ENCODE measurements at places on chromosomes 12 and 14. TPM values are rescaled to one million over a fixed set of nuclear protein-coding genes. Genes with fewer than 3 reads are reported as not detected.

TSPAN8 gene
- total RNA-seq = not detected

GRCh38 chr12:121718653-121719239 lies 6.2 kb downstream of the TMEM120B start:
- no peak overlapping the region for H3K27ac ChIP-seq
- no peaks in the 10 kb centered on the region for H3K36me3 ChIP-seq
- H3K27me3 ChIP-seq = no peaks in the 10 kb centered on the region
- DNase-seq = no peak
- H3K4me1 ChIP-seq = peaks cover 4% of the 10 kb centered on the region

GEMIN2 gene
- 65.3 TPM for total RNA-seq

GRCh38 chr12:104493496-104493895 lies 36.7 kb downstream of the CHST11 start:
- H3K36me3 ChIP-seq = no peaks in the 10 kb centered on the region
- no peak overlapping the region for H3K27ac ChIP-seq
- no peak for DNase-seq
- H3K27me3 ChIP-seq = no peaks in the 10 kb centered on the region

DNA sequence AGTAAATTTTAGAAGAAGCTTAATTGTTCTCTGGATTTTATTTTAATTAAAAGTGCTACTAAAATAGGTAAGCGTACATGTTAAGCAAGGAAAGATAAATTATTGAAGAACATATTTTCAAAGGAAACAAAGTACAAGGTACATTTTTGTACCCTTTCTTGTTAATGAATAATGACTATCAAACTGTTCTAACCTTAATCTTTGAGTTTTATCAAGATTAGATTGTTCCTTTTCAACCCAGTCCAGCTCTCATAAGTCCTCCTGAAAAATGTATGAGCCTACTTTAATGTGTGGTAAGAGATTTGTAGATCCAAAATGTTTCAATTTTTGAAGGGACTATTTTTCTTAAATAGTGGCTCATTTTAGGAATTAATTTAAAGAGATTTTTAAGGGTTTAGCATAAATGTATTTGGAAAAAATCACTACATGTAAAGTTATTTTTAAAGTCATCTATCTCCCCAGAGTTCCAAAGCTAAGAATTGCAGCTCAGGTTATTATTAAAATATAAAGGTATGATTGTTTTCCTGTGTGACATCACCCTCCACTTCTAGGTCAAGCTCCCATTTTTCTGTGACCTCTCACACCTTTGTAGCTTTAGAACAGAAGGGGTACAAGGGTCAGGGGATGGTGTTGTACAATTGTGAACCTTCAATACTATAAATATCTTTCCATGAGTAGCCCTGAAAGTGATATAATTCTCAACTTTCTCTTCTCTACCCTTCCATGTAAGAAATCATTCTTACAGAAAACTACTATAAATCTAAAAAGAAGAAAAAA lies 1.2 kb upstream of the PIK3C2G start:
- H3K4me1 ChIP-seq = no peaks in the 10 kb centered on the region
- DNase-seq = no peak
- H3K27me3 ChIP-seq = no peaks in the 10 kb centered on the region
- no peak overlapping the region for H3K4me3 ChIP-seq

DNA sequence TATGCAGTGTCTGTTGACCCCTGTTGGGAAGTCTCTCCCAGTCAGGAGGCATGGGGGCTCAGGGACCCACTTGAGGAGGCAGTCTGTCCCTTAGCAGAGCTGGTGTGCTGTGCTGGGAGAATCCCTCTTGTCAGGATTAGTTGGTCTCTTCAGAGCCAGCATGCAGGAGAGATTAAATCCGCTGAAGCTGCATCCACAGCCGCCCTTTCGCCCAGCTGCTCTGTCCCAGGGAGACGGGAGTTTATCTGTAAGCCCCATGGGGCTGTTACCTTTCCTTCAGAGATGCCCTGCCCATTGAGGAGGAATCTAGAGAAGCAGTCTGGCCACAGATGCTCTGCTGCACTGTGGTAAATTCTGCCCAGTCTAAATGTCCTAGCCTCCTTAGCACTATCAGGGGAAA lies 13.1 kb upstream of the KLRC1 start:
- peaks cover 4% of the 10 kb centered on the region for H3K4me1 ChIP-seq
- no peaks in the 10 kb centered on the region for H3K36me3 ChIP-seq
- no peak overlapping the region for H3K4me3 ChIP-seq
- no peak overlapping the region for H3K27ac ChIP-seq
- no peaks in the 10 kb centered on the region for H3K27me3 ChIP-seq

DNA sequence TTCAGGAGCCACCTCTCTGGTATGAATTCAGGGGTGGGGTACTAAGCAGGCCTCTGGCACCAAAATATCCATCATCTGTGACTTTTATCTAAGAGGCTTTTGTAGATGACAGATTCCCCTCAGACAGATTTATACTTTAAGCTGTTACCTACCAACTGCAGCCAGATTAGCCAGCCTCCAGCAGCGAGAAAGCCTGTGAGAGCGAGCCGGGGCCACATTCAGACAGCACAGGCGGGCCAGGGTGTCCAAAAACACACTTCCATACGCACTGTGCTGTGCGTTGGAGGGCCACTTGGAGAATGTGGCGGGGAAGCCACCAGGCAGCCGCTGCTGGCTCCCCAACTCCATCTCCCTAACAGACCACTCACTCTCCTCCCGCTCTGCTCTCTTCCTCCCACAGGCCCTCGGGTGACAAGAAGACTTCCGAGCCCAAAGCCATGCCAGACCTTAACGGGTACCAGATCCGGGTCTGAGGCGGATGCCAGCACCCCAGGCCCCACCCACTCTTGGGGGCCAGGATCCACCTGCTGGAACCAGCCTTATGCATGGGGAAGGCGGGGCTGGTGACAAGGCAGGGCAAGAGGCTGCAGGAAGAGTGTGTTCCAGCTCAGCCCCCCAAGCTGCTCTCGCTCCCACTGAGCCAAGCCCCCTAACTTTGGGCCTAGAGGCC lies 17.4 kb downstream of the VASH1 start:
- no peaks in the 10 kb centered on the region for H3K36me3 ChIP-seq
- H3K4me3 ChIP-seq = no peak overlapping the region
- H3K27ac ChIP-seq = no peak overlapping the region
- no peaks in the 10 kb centered on the region for H3K27me3 ChIP-seq
- H3K4me1 ChIP-seq = peaks cover 4% of the 10 kb centered on the region
- DNase-seq = no peak

CCDC38 gene
- 0.12 TPM for total RNA-seq

GRCh38 chr14:99643343-99643742 lies 1.6 kb upstream of the HHIPL1 start:
- no peak overlapping the region for H3K27ac ChIP-seq
- peaks cover 21% of the 10 kb centered on the region for H3K4me1 ChIP-seq
- no peak for DNase-seq
- no peaks in the 10 kb centered on the region for H3K36me3 ChIP-seq
- H3K4me3 ChIP-seq = no peak overlapping the region

PROX2 gene
- total RNA-seq = not detected

GRCh38 chr12:40222247-40222646 lies 2.5 kb upstream of the LRRK2 start:
- H3K27ac ChIP-seq = no peak overlapping the region
- H3K4me1 ChIP-seq = no peaks in the 10 kb centered on the region
- no peaks in the 10 kb centered on the region for H3K36me3 ChIP-seq
- H3K27me3 ChIP-seq = peaks cover 51% of the 10 kb centered on the region
- DNase-seq = no peak

DNA sequence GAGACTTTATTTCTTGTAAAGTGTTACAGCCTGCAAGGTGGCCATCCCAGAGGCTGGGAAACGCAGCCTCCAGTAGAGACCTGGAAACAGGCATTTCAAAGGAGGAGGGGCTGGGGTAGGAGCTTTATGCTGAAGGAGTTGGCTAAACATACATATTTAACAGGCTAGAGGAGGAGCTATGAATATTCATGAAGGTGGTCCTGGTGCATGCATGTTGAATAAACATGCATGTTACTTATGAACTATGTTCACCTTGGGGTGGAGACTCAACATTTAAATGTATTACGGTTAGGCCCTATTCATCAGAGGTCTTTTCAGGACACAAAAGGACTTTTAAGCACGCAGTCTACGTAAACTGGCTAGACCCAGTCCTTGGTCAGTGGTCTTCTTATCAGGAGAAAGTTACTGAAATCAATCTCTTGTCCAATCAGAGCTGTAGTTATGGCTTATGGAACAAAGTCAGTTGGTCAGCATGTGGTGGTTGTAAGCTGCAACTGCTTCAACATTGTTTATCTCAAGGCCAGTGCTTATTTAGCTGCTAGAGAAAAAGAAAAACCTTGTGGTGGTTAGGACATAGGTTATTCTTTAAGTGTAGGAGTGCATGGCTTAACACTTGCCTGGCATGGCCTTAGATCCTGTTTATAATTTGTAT lies 11.4 kb upstream of the ARF6 start:
- no peaks in the 10 kb centered on the region for H3K27me3 ChIP-seq
- no peak for DNase-seq
- H3K36me3 ChIP-seq = no peaks in the 10 kb centered on the region
- no peak overlapping the region for H3K27ac ChIP-seq

GRCh38 chr14:60925286-60925685 lies 55.6 kb downstream of the TRMT5 start:
- H3K36me3 ChIP-seq = no peaks in the 10 kb centered on the region
- H3K27me3 ChIP-seq = no peaks in the 10 kb centered on the region
- H3K27ac ChIP-seq = no peak overlapping the region
- no peak for DNase-seq

SIX6 gene
- 1.4 TPM for total RNA-seq

DNA sequence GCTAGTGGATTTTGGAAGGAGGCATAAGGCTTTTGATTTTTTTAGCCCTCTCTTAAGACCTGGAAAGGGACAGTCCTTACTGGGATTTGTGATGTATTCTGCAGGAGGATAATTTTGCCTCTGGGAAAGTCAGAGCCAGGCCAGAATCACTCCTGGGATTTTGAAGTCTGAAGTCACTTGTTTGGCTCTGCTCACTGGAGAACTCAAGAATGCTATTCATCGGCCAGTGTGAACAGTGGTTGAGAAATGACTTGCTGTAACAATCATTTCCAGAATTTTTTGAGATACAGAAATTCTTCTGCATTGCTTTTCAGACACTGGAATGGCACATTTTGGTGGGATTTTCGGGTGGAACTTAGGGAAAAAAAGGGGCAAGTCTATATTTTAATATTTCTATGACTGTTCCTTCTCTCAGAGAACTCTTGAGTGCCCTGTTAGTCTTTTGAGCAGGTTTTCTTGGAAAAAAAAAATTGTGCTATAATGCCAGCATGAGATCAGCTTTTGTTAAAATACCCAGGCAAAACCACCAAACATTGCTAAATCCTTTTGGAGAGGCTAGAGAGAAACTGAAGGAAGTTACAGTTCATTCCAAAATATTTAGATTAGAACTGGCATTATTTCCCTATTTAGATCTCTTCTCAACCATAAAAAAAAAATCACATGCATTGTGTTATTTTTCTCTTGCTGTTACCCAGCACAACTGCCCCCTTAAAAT lies 26.1 kb upstream of the BHLHE41 start:
- no peak overlapping the region for H3K27ac ChIP-seq
- H3K4me1 ChIP-seq = no peaks in the 10 kb centered on the region
- H3K4me3 ChIP-seq = no peak overlapping the region
- DNase-seq = no peak
- no peaks in the 10 kb centered on the region for H3K36me3 ChIP-seq

DNA sequence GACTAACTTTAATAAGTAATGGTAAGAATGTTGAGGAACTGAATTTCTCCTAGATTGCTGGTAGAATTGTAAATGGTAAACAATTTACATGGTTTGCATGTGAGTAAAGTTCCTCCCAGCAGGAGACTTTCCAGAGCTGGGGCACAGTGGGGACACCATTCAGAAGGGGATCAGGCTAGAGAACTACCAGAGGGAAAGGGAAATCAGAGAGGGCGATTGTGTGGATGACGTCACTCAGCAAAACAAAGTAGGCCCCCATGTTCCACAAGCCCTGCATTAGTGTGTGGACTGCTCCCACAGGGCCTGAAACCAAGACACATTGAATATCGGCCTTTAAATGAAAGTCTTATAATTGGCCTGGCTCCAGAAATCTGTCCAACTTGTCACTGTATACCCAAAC lies 9.5 kb downstream of the RNASE11 start:
- DNase-seq = peak; percentile 83
- no peaks in the 10 kb centered on the region for H3K36me3 ChIP-seq
- H3K27ac ChIP-seq = no peak overlapping the region
- peaks cover 42% of the 10 kb centered on the region for H3K4me1 ChIP-seq

C12orf76 gene
- 39.8 TPM for total RNA-seq

TROAP gene
- total RNA-seq = 40.0 TPM

PRPH gene
- not detected for total RNA-seq

- no peaks in the 10 kb centered on the region for H3K27me3 ChIP-seq
- peaks cover 3% of the 10 kb centered on the region for H3K36me3 ChIP-seq
- DNase-seq = no peak
- H3K4me3 ChIP-seq = no peak overlapping the region
- H3K27ac ChIP-seq = no peak overlapping the region
- H3K4me1 ChIP-seq = no peaks in the 10 kb centered on the region
Observed at GRCh38 chr14:71498212-71498611, 434.0 kb upstream of the RGS6 start.

NKX2-1 gene
- total RNA-seq = not detected

DNA sequence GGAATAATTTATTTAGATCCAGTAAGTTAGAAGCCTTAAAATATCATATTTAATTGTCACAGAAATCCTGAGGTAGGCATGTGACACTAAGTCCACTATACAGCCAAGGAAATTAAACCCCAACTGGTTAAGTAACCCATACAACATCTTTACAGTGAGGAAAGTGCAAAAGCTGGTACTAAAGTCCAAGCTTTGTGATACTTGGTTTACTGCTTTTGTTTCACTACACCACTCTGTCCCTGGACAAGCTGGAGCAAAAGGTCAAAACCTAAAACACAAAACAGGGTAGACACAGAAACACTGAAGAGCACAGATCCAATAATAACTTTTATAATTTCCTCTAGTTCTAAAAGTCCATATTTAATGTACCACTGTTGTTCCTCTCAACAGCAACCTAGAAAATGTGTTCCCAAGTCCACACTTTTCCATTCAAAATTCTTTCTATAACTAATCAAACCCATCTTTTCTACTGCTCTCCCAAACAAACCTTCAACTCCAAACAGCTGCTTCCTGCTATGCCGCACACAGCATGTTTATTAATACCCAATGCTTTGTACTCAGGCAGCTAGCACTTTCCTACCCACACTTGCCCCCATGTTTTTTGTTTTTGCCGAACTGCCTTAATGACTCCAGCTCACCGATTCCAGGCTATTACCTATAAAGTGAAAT lies 90.9 kb downstream of the MED13L start:
- DNase-seq = no peak
- peaks cover 70% of the 10 kb centered on the region for H3K4me1 ChIP-seq
- no peaks in the 10 kb centered on the region for H3K36me3 ChIP-seq
- no peaks in the 10 kb centered on the region for H3K27me3 ChIP-seq
- no peak overlapping the region for H3K4me3 ChIP-seq
- H3K27ac ChIP-seq = no peak overlapping the region

BEST3 gene
- total RNA-seq = not detected

GRCh38 chr12:104054681-104055346 lies 4.8 kb upstream of the GLT8D2 start:
- no peak overlapping the region for H3K27ac ChIP-seq
- H3K27me3 ChIP-seq = peaks cover 15% of the 10 kb centered on the region
- peaks cover 12% of the 10 kb centered on the region for H3K4me1 ChIP-seq
- peak; percentile 26 for DNase-seq
- H3K4me3 ChIP-seq = no peak overlapping the region
- H3K36me3 ChIP-seq = no peaks in the 10 kb centered on the region

GRCh38 chr12:96134200-96134599 lies 60.0 kb upstream of the ELK3 start:
- no peak for DNase-seq
- H3K4me1 ChIP-seq = no peaks in the 10 kb centered on the region
- H3K27me3 ChIP-seq = no peaks in the 10 kb centered on the region
- no peak overlapping the region for H3K4me3 ChIP-seq
- no peak overlapping the region for H3K27ac ChIP-seq
- H3K36me3 ChIP-seq = no peaks in the 10 kb centered on the region

PARPBP gene
- total RNA-seq = 79.8 TPM

AKAP5 gene
- total RNA-seq = 3.2 TPM
